ENCODE measurements at places on chromosomes 6 and 20.

GRCh38 chr6:39654121-39654520 lies 71.1 kb downstream of the KIF6 start:
- no peak for DNase-seq

- no peak for DNase-seq
These were observed 10.1 kb upstream of the PGC start for GRCh38 chr6:41757271-41757670.

- DNase-seq = no peak
These were observed 527.0 kb downstream of the CDH26 start for GRCh38 chr20:60485012-60485760.

DNA sequence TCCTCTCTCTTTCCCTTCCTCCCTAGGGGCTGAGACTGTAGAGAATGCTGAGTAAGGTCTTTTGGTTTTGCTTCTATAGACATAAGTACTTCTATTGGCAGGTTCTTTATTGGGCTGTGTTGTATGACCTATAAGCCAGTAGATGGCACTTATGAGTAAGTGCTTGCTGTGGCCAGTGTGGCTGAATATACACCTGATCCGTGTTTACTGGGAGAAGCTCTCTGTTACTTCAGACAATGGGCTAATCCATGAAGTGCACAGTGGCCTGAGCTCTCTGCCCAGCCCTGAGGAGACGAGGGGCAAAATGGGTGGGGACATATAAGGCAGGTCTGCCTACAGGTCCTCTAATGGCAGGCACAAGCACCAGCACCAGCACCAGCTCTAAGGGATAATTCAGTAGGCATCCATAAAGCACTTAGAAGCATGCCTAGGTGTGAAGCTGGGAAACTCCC lies 610.3 kb downstream of the RNF144B start:
- peak; percentile 32 for DNase-seq

DNA sequence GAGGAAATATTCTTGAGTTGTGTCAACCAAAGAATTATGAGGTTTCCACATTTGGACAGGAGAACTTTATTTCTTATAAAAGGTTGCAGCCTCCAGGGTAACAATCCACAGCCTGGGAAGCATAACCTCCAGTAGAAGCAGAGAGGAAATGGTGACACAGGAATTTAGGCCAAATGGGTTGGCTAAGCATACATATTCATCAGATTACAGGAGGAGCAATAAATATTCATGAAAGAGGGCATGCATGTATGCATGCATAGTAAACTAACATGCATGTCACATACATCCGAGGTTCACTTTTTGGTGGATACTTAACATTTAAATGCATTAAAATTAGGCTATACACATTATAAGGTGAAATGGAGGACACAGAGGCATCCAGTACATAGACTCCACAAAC lies 55.7 kb upstream of the NT5E start:
- DNase-seq = no peak

DNA sequence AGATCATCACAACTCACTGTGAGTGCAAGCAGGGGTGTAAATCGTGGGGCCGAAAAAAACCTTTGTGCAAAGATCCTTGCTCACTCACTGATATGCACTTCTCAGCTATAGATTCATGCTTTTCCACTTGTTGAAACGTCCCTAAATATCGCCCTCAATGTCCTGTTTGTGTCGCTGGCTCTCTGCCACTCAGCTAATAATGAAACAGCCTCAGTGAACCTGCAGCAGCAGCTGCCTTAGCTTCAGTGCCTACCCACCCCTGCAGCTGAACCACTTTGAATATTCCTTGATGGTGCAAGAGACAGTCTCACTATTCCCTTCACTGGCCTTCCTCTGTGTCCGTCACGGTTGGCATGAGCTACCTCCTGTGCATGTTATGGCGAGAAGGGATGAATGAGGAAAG lies 128.9 kb upstream of the NAA20 start:
- DNase-seq = peak; percentile 67

Measured in thyroid gland (tissue), 4 donors.